Lower leg skin (tissue), 4 donors: ENCODE measurements at places on chromosomes 12 and 14. TPM values are rescaled to one million over a fixed set of nuclear protein-coding genes. Genes with fewer than 3 reads are reported as not detected.
A peak's percentile ranks its signal among the peaks of the same experiment; 100 is the strongest.

GRCh38 chr14:105294142-105294597 is 6.6 kb downstream of the BRF1 start:
- DNase-seq: no peak

GRCh38 chr12:22350886-22351285 is 16.4 kb upstream of the ST8SIA1 start:
- no peak for DNase-seq

GRCh38 chr12:106245767-106246166 is 2.1 kb downstream of the CKAP4 start:
- peak; percentile 74 for DNase-seq

GRCh38 chr12:71694099-71694820 is 8.4 kb downstream of the TMEM19 start:
- DNase-seq: no peak

DNA sequence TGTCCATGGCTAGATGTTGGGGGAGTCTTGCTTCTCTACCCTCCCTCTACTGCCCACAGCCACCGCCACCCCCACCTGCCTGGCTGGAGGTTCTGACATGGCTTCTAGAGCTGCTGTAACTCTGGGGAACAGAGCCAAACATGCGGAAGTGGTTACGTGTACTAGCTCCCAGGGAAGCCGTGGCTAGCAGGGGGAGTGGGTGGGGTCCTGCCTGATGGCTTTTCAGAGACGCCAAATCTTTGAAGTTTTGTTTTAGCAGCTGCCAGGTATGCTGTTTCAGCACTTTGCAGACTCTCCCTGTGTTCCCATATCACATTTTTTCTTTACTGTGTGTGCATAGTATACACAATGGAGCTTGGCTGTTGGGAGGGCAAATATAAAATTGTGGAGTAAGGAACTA is 150.3 kb downstream of the TGFB3 start:
- DNase-seq: no peak

Gene NINJ2
- 30.8 TPM for total RNA-seq

DNA sequence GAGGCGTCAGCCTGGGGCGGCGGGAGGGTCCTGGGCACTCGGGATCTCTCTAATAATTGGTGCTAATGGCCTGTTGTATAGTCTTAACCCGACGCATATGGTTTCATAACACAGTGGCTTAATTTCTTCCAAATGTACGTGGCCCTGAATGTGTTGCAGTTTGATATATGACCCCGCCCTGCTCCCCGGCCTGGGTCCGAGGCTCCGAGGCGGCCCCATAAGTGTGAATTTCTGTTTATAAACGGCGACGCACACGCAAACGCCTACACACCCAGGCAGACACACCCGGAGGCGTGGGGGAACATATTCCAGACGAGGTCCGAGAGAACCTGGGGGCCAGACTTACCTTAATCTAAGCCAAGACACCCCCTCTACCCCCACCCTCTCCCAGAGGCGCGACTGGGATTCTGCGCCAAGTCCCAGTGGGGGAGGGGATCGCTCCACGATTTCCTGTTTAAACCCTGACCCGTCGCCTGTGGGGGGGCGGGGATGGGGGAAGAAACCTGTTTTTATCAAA is 9.7 kb upstream of the HOXC6 start:
- DNase-seq: peak; percentile 75

Gene AMN
- total RNA-seq: 26.1 TPM

GRCh38 chr12:32736445-32736844 is 19.3 kb downstream of the YARS2 start:
- DNase-seq: no peak

Gene DNAJC22
- total RNA-seq: 0.21 TPM

GRCh38 chr14:97267509-97267908 is 470.3 kb downstream of the VRK1 start:
- DNase-seq: no peak

GRCh38 chr12:103955811-103956508 is 9.7 kb upstream of the TDG start:
- no peak for DNase-seq

DNA sequence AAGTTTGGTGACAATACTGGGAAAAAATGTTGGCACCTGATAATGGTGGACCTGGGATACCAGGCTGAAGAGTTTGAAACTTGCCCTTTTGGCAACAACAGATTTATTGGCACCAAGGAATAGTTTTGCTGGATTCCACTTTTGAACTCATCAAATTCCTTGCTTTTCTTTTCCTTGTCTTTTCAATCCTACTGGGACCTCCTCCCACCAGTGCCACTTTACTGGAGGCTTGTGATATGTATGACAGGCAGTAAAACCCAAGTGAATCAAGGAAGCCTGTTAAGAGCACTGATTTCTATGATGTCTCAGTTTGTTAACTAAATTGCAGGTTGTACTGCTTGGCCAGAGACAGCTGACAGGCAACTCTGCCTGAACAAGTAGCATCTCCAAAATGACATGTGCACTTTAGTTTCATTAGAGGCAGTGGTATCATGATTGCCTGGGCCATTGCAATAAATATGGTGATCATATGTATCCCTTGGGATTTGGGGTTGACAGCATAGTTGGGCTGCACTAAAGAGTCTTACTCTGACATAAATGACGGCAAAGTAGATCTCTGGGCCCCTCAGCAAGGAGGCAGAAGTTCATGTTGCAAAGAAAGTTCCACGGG is 565.4 kb downstream of the DIO2 start:
- DNase-seq: no peak

DNA sequence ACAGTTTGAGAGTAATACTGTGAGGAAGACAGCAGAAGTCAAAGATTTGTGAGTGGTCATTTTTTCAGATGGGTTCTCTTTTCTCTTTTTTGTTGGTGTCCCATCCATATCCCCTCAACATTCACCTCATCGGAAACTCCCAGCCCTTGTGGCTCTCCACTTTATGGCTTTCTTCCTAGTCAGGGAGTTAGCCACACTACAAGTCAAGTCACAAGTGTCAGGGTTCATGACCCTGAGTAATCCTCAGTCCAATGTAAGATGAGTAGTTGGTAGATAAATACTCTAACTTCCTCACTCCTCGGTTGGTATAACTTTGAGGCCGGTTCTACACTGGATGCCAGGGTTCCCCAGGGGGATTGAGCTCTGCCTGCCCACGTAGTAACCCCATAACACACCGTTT is 41.4 kb downstream of the PTGER2 start:
- no peak for DNase-seq

GRCh38 chr12:82870771-82871377 is 184.2 kb downstream of the TMTC2 start:
- DNase-seq: no peak

Gene SYNDIG1L
- total RNA-seq: 0.13 TPM

DNA sequence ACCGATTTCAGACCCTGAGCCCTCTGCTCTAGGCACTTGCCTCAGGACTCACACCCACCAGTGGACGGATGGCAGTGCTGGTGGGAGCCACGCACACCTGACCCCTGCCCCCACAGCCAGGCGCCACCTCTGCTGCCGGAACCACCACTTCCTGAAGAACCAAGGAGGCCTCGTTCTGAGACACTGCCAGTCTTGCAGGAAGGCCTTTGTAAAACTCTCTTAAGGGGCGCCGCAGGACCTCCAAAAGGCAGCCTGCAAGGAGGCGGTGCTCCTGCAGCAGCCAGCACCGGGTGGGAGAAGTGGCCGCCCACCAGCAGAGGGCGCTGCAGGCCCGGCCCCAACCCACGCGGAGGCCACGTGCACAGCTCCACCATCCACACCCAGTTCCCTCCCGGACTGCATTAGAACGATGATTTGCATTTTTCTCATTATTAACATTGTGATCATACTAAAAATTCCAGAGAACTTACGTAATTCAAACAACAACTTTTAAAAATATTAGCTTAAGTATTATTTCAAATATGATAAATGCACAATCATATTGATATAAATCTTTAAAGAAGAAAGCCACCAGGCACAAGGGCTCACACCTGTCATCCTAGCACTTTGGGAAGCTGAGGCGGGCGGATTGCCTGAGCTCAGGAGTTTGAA is 12.8 kb downstream of the STX2 start:
- no peak for DNase-seq
